Bronchial epithelial cell (primary cell): ENCODE measurements at places on chromosomes 5 and 9.

DNA sequence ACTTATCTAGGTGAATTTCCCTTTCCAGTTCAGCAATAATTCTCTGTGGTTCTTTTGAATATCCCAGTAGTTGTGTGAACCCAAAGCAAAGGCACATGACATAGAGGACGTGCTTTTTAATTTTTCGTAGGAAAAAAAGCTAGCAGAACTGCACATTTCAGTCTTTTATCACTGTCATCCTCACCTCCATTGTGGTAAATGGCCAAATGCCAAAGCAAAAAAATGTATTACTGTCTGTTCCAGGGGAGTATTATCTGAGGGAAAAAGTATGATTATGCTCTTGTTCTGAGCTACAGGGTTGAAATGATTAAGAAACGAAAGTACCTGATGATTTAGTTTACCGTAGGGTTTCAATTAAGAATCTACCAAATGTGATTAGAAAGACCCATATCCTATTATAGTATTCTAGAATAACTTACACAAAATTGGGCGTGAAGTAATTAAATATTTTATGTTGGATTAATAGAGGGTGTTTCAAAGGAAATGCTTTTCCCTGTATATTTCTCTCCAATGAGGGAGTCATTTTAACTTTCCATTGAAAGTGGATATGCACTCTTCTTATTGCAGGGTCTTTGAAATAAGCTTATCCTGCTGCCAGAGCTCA is 62.7 kb downstream of the CAVIN4 start:
- DNase-seq = no peak

- no peak for DNase-seq
Measured at GRCh38 chr9:109517901-109518377, 19.8 kb upstream of the PTPN3 start.

GRCh38 chr9:32350682-32351081 is 33.8 kb upstream of the ACO1 start:
- peak; percentile 52 for DNase-seq

DNA sequence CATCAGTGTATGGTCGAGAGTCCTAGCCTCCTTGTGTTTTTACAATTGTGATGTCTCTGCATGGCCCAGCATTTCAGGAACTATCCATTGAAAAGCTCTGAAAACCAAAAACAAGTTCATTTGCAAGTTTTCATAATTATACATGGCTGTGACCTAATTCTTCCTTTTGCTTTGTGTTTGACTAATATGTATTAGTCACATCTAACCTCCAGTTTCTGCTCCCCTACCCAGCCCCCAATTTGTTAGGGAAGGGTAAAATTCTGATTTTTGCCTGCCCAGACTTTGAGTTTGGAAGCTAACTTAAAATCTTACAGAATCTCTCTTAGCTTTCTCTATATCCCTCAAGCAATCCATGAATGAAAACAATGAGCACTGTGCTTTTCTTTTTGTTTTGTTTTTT is 128.2 kb upstream of the SEMA6A start:
- DNase-seq = peak; percentile 68

- DNase-seq = no peak
Measured at GRCh38 chr5:141811287-141812155, 66.7 kb downstream of the PCDH1 start.

- DNase-seq = no peak
Measured at GRCh38 chr5:152116934-152117333, 192.3 kb upstream of the GLRA1 start.
